Activated CD4-positive, alpha-beta T cell treated with anti-CD3 and anti-CD28 coated beads, Interleukin-2, Interleukin-4, amounts not matched to agents 100 ng/mL and 50 ng/mL, durations not matched to agents 16 hours and 8 hours (primary cell): ENCODE measurements at places on chromosomes 12 and 14.

- DNase-seq, result no peak
Measured at GRCh38 chr12:80293759-80294158, 150.3 kb upstream of the PTPRQ start.

GRCh38 chr14:100200311-100200710 lies 38.6 kb upstream of the YY1 start:
- no peak for DNase-seq

GRCh38 chr12:25293653-25294052 lies 42.9 kb upstream of the KRAS start:
- DNase-seq, result no peak

GRCh38 chr14:97129639-97130038 lies 332.5 kb downstream of the VRK1 start:
- DNase-seq, result no peak

DNA sequence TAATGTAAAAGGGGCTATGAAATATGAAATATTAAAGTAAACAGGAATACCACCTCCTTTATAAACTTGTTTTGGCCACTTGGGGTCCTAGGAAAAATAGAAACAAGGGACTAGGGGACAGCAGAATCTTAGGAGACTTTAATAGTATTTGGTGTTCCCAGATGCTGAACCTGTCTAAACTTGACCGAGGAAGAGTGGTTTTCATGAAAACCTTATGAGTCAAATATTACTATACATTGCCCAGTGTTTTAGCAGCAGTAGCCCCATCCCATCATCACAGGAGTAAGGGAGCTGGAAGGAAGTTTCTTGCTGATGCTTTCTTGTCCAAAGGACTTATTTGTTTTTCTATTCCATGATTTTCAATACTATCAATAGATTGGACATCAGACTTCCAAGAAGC lies 177.5 kb upstream of the CAND1 start:
- no peak for DNase-seq

- no peak for DNase-seq
Measured at GRCh38 chr14:21921453-21921852, 247.8 kb upstream of the OR4E1 start.

GRCh38 chr12:78376257-78376656 lies 488.3 kb upstream of the SYT1 start:
- DNase-seq, result no peak

- DNase-seq, result no peak
Measured at GRCh38 chr12:82648259-82648909, 38.3 kb upstream of the TMTC2 start.

DNA sequence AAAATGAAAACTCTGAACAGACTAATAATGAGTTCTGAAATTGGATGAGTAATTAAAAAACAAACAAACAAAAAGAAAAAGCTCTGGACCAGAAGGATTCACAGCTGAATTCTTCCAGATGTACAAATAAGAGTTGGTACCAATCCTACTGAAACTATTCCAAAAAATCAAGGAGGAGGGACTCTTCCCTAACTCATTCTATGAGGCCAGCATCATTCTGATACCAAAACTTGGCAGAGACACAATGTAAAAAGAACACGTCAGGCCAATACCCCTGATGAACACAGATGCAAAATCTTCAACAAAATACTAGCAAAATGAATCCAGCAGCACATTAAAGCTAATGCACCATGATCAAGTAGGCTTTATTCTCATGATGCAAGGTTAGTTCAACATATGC lies 183.9 kb upstream of the CNOT2 start:
- no peak for DNase-seq

DNA sequence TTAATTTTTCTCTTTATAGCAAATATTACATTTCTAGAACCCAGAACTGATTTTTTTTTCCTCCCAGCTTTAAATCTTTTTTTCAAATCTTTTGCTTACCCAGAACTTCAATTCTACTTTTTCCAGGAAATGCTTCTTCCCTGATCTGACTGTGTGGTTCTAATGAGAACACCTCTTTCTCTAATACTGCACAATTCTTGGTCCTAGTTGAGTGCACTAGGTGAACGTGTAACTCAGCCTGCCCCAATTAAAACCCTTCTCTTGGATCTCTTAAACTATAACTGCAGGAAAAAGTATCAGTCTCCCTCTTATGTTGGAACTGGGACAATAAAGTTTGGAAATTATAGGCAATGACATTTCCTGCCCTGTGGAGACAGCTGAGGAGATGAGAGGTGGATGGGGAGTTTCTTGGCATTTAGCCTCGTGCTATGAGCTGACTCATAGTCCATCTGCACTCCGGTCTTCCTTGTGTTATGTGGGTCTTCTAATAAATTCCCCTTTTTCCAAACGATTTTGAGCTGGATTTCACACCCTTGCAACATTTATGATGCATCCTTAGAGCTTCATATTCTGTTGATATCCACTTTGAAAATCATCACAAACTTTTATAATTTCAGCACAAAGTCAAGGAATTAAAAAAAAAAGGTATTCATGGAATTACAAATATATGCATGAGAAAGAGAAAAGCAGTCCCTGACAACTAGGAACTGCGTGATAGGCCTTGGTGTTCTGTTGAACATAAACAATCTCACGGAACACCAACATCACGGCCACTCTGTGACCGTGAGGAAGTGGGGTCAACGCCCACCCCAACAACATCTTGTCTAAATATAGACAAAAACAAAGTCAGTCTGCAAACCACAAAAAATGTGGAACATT lies 52.4 kb downstream of the BRMS1L start:
- no peak for DNase-seq

- no peak for DNase-seq
Measured at GRCh38 chr14:60815371-60815770, 80.8 kb downstream of the MNAT1 start.

- no peak for DNase-seq
Measured at GRCh38 chr14:94472842-94473241, 3.2 kb downstream of the SERPINA9 start.

DNA sequence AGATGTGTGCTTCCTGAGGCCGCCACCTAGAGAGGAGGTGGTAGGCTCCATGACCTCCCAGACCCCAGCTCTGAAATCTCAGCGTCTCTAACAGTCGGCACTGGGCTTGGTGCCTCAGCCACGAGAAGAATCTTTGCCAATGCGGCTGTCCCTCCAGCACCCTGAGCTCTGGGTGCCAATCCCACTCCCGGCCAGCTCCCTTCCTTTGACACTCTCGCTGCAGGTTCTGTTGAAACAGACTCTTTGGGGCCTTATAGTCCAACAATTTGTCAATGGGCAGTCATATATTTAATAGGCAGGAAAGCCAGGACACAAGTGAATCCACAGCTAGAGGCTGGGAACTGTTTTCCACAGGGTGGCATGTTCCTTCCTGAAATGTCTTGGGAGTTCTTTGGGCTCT lies 52.8 kb downstream of the PRMT8 start:
- DNase-seq, result no peak

DNA sequence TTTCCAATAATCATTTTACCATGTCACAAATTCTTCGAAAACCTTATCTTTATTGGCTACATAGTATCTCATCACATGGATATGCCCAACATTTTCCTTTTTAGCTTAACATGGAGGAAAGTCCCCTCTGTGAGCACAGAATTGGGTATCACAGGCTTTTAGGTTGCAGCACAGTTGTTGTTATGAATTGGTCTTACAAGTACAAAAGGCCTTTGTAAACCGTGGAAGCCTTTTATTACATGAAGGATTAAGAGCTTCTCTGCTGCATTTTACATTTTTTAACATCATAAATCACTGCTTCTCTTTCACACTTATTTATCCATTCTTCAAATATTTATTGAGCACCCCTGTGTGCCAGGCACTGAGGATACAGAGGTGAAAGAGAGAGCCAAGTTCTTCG lies 26.2 kb downstream of the UBE3B start:
- DNase-seq, result no peak

GRCh38 chr12:78060186-78060585 lies 229.5 kb downstream of the NAV3 start:
- no peak for DNase-seq

DNA sequence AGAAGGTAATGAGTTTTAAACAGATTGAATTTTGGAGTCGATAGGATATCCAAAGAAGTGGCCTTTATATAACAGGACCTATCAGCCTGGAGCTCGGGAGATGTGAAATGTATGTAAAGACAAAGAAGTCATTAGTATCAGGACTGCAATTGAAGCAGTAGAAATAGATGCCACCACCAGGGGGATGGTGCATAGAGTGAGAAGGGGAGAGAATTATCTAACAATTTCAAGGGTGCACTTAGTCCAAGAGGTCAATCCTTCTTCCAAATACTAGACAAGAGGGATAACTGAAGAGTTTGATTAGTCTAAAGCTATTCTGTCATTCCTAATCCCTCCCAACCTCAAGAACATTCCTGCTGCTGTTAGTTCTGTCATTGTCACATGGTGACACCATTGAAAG lies 127.8 kb downstream of the CFAP54 start:
- no peak for DNase-seq

DNA sequence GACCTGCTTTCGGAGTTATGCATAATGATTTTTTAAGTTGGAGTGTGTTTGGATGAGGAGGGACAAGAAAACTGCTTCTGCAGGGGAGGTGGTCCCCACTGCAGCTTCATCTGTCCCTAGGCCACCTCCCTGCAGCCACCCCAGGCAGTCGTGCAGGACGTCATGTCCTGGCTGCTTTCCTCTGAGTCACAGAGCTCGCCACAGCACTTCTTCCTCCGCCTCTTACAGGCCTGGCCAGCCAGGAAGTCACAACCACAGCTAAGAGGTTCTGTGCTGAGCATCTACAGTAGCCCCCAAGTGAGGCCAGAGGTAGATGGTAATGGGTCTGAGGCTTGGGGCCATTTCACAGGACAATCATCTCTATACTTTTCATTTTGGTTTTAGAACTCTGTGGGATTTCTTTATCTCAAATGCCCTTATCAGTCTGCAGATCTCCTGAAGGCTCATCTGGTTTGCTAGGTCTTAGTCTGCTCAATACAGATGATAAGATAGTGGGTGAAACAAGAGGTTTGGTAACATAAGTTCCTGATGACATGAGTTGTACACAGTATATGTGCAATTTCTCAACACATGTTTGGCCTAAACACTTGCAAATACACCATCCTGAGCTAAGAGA lies 106.4 kb downstream of the ARF6 start:
- DNase-seq, result peak; percentile 95

DNA sequence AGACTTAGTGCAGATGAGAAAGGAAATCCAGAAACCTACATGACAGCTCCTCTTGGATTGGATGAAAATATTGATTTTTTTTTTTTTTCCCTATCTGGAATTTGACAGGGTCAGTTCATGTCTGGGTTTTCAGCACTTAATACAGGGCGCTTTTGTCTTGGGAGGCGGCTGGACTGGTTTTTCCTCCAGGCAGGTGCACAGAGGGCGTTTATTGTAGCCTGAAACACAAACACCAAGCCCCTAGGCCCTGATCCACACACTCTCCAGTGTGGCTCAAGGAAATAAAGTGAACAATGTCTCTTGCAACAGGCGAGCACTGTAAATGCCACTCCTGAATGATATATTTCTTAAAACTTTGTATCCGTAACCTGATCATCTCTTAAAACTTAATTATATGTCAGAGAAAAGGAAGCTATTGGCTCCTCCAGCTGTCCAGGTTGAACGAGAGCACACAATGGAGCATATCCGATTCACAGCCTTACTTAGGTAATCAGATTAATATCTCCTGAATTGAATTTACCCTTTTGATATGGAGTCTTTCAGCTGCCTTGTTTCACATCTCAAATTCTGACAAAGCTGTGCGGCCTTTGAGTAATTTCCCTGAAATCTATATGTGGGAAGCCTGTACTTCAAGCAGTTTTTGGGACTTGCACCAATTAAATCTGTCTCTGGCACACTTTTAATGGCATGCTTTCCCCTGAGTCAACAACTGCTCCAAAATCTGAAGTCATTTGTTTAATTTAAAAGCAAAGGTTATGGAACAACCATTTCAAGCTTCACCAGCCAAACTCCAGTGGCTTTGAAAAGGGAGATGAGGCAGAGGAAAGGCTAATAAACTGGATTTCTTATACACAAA lies 485.7 kb downstream of the ZFP36L1 start:
- DNase-seq, result no peak

- DNase-seq, result no peak
Measured at GRCh38 chr14:61382842-61383241, 61.5 kb downstream of the PRKCH start.

DNA sequence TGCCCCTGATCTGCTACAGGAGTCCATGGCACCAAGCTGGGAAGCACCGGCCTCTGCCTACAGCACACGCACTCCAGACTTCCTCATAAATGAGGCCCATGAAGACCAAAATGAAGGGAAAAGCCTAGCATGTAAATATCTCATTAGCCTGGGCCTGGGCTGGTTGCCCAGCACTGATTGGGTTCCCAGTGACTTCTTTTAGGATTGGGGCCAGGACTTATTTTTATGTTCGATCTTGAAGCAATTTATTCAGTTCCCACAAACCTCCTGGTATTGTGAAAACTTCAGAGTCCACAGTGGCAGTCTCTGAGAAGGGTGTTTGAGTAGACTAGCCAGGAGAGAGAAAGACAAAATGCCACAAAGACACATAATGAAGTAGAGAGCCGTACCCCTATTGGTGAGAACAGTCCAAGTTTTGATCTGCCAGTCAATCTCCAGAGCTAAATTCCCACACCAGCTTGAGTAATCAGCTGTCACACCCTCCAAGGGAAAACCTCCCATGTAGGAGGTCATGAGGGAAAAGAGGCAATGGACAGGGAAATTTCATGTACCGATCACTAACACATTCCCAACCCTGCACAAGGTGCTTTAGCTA lies 78.2 kb downstream of the PHLDA1 start:
- DNase-seq, result no peak

DNA sequence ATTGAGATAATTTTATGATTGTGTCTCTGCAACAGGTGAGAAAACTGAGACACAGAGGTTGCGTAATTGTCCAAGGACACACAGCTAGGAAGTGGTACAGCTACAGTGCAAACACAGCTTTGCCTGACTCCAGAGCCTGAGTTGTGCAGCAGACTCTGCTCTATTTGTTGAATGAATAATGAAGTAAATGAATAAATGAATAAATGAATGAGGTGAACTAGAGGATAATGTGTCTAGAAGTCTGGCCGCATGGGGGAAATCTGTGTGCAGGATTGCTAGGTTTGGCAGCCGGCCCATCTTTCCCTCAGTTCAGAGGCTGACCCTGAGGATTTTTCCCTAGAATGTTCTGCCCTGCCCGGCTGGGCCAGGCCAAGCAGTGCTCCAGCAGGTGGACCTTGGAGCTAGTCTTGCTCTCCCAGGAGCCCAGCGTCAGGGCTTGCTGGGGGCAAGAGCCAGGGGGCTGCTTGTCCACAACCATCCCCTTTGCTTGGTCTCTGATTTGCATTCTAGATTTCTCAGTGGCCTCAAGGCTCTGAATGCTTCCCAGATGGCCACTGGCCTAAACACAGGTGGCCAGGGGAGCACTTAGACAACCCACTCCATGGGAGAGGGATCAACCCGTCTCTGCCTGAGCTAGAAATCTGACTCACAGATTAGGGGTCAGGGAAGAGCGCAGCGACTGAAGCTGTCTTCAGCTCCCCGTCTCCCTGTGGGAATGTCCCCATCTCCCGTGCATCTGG lies 225.2 kb downstream of the C12orf75 start:
- no peak for DNase-seq
